ENCODE measurements at places on chromosomes 4 and X.
A peak's percentile ranks its signal among the peaks of the same experiment; 100 is the strongest.

DNA sequence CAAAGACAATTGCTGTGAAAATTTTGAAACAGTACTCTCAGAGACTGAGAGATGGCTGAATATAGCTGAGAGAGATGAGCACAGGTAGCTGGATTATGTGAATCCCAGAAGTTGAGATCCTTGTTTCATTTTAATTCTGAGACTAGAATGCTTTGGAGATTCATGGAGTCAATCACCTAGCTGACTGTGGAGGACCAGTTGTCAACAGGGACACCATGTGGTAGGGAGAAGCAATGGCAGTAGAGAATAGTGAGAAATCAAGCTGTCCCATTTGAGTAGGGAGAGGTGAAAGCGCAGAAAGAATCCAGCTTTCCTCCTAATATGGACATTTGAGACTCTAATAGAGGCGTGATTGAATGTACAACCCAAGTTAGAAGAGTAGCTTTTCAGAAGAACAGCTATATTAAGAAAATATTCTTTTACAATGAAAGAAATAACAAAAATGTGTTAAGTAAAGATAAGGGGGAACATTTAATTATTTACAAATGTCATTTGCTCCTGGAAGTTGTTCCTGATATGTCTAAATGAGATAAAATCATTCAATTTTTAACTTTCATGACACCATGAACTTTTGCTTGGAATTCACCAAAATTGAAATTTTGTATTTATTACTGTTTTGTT is 30.3 kb upstream of the GLRB start:
- DNase-seq, result peak; percentile 74

GRCh38 chr4:47791965-47792364 is 45.9 kb downstream of the CORIN start:
- no peak for DNase-seq

GRCh38 chrX:13545726-13546125 is 23.7 kb upstream of the EGFL6 start:
- no peak for DNase-seq

GRCh38 chrX:46325312-46325877 is 219.8 kb downstream of the ZNF674 start:
- DNase-seq, result peak; percentile 42

DNA sequence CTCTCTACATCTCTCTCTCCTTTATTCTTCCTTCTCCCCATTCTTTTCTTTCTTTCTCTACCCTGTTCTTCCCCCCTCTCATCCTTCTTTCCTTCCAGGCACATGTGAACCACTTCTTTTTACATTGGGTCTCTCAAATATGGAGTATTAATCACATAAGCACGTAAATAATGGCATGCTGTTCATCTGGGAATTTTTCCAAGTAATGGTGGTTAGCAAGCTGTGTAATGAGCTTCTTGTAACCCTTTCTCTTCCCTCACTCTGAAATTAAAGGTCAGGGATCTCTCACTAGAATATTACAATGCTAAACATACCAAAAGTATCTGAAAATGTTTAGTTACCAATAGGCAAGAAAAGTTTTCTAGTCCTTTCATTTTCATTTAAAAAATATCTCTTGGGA is 239.9 kb upstream of the TEX13A start:
- peak; percentile 78 for DNase-seq
